ENCODE measurements at places on chromosomes 5 and 9.

DNA sequence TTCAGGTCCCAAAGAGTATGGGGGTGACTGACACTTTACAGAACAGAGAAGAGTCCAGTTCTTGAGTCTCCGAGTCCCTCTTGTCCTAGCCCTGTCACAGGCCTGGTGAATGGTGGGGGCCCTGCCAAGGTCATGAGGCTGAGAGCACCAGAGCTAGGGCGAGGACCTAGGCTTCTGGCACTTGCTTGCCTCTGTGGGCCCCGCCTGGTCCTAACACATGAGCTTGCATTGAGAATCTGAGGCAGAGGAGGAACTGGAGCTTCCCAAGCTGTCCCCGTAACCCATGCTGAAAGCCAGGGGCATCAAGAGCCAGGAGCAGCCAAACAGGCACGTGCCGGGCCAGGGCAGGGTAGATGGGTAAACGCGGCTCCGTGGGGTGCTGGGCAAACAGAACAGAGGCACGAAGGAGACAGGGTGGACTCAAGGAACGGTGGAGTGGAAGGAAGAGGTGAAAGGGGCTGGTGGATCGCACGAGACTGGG lies 41.3 kb downstream of the JADE2 start:
- peaks cover 41% of the 10 kb centered on the region for H3K4me1 ChIP-seq
- no peaks in the 10 kb centered on the region for H3K27me3 ChIP-seq
- no peak for DNase-seq
- H3K27ac ChIP-seq: no peak overlapping the region

- H3K4me1 ChIP-seq: no peaks in the 10 kb centered on the region
- no peaks in the 10 kb centered on the region for H3K27me3 ChIP-seq
- peak overlapping the region; percentile 69 for H3K27ac ChIP-seq
- H3K36me3 ChIP-seq: peaks cover 85% of the 10 kb centered on the region
Observed at GRCh38 chr5:180284149-180284548, 7.7 kb downstream of the MAPK9 start.

GRCh38 chr5:177484902-177485549 lies 11.6 kb upstream of the DBN1 start:
- H3K27me3 ChIP-seq: no peaks in the 10 kb centered on the region
- DNase-seq: no peak
- no peak overlapping the region for H3K4me3 ChIP-seq
- H3K27ac ChIP-seq: peak overlapping the region; percentile 94
- H3K36me3 ChIP-seq: peaks cover 39% of the 10 kb centered on the region
- H3K4me1 ChIP-seq: peaks cover 35% of the 10 kb centered on the region

- H3K4me1 ChIP-seq: no peaks in the 10 kb centered on the region
- no peaks in the 10 kb centered on the region for H3K27me3 ChIP-seq
- H3K27ac ChIP-seq: no peak overlapping the region
Observed at GRCh38 chr9:11319538-11319937, 706.7 kb upstream of the PTPRD start.

GRCh38 chr5:79787448-79787847 lies 97.8 kb downstream of the CMYA5 start:
- no peak for DNase-seq
- peaks cover 29% of the 10 kb centered on the region for H3K4me1 ChIP-seq
- H3K27ac ChIP-seq: peak overlapping the region; percentile 44

DNA sequence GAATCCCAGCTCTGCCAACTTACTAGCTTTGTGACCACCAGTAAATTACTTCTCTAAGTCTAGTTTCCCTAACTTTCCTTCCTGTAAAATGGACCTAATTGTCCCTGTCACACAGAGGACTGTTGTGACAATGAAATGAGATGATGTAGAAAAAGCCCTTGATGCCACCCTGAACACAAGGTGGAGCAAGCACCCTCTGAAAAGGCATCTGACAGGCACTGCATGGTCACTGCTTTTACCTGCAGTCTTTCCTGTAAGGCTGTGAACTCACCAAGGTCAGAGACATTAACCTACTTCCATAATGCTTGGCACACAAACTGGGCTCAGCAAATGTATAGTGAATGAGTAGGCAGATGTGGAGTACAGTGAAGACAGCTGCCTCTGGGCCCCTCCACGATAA lies 6.1 kb downstream of the SLC31A2 start:
- H3K4me3 ChIP-seq: no peak overlapping the region
- H3K27ac ChIP-seq: no peak overlapping the region
- DNase-seq: no peak
- H3K4me1 ChIP-seq: peaks cover 13% of the 10 kb centered on the region
- H3K36me3 ChIP-seq: peaks cover 11% of the 10 kb centered on the region
- H3K27me3 ChIP-seq: peaks cover 23% of the 10 kb centered on the region
